ENCODE measurements at places on chromosomes 4 and X. TPM values are rescaled to one million over a fixed set of nuclear protein-coding genes. Genes with fewer than 3 reads are reported as not detected.

Gene ANAPC10
- 77.6 TPM for polyA plus RNA-seq

Gene CACNA1F
- polyA plus RNA-seq = not detected

Gene TMSB15A
- not detected for polyA plus RNA-seq

Gene USP51
- 2.5 TPM for polyA plus RNA-seq

Gene NOCT
- polyA plus RNA-seq = 1.8 TPM

Gene CDKL2
- polyA plus RNA-seq = 30.2 TPM

Gene CENPC
- polyA plus RNA-seq = 11.4 TPM

Gene CXCL6
- polyA plus RNA-seq = not detected

Gene BEX5
- 252 TPM for polyA plus RNA-seq

Gene SH3RF1
- 1.8 TPM for polyA plus RNA-seq

Gene DUX4
- not detected for polyA plus RNA-seq

Gene USP26
- polyA plus RNA-seq = not detected

Gene GIMD1
- polyA plus RNA-seq = not detected

Gene TMEM31
- not detected for polyA plus RNA-seq
